ENCODE measurements at places on chromosomes 12 and 14.

DNA sequence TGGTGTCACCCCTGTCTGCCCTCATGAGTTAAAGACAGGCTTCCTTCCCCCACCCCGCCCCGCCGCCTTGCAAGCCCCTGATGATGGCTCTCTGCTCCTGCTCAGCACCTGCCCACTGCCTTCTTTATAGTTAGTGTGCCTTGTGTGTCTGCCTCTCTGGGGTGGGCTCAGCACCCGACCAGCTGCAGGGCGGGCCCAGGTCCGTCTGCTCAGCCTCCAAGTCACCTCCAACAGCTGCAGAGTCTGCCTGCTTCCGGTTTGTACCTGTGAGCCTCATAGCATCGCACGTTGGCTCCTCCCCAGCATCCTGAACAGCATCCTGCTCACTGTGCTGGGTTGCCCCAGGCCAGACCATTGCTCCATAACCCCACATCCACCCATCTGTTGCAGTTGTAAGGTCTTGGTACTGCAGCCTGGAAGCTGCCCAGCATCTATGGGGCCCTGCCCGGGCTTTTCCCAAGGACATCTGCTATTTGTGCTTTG lies 3.5 kb downstream of the TGFB3 start:
- no peak for ATAC-seq

GRCh38 chr14:76761136-76761959 lies at the start of gene VASH1:
TSS of gene VASH1 (plus strand) at chr14:76761468. CDS start at chr14:76762822, 1,354 bp downstream.
- ATAC-seq = peak; percentile 88

- peak; percentile 69 for ATAC-seq
Measured at GRCh38 chr14:70642303-70643235, 853 bp downstream of the TTC9 start.

GRCh38 chr14:28482251-28483040 lies 284.1 kb upstream of the FOXG1 start:
- ATAC-seq = no peak

- ATAC-seq = no peak
Measured at GRCh38 chr12:12979731-12980259, 20.3 kb downstream of the HEBP1 start.

GRCh38 chr12:122138181-122138580 lies 35.8 kb downstream of the IL31 start:
- no peak for ATAC-seq

- no peak for ATAC-seq
Measured at GRCh38 chr14:33646692-33647260, 304.1 kb downstream of the EGLN3 start.

GRCh38 chr14:85254711-85255110 lies 275.2 kb upstream of the FLRT2 start:
- ATAC-seq = no peak

- ATAC-seq = no peak
Measured at GRCh38 chr14:101449114-101449513, 112.2 kb upstream of the DIO3 start.

- ATAC-seq = no peak
Measured at GRCh38 chr12:54019091-54019811, 9.0 kb upstream of the HOXC6 start.

DNA sequence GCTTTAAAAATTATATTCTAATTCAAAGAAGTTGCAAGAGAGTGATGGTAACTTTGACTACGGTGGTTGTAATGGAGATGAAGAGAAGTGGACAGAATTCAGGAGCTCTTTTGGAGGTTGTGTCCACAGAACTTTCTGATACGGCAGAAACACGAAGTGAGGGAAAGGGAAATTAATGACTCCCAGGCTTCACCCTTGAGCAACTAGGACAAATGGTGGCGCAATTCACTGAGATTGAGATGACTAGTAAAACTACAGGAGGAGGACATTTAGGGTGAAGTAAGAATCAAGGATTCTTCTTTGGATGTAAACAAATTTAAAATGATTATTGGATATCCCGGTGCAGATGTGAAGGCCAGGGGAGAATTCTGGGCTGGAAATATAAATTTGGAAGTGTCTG lies 212.6 kb downstream of the PTPRO start:
- ATAC-seq = no peak

DNA sequence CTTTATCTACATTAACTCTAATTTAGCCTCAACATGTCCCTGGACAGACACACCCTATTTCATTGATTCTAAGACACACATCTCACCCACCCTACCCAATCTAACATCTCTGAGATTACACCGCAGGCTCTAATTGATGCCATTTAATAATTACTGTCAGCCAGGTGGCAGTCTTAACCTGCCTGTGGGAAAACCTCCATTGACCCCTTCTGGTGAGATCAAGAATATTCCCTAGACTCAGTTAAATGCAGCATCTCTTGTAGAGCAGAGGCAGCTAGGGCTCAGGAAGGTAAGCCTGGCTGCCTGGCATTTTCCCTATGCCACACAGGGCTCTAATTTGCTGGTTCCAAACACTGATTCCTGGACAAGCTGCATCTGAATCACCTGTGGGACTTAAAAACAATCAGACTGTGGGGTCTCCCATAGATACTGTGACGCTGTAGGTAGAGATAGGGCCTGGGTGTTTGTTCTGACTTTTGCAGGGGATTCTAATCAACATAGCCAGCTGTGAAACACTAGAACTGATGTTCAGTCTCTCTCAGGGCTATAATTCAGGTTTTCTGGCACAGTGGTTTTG lies 14.3 kb downstream of the MCRS1 start:
- ATAC-seq = peak; percentile 51

DNA sequence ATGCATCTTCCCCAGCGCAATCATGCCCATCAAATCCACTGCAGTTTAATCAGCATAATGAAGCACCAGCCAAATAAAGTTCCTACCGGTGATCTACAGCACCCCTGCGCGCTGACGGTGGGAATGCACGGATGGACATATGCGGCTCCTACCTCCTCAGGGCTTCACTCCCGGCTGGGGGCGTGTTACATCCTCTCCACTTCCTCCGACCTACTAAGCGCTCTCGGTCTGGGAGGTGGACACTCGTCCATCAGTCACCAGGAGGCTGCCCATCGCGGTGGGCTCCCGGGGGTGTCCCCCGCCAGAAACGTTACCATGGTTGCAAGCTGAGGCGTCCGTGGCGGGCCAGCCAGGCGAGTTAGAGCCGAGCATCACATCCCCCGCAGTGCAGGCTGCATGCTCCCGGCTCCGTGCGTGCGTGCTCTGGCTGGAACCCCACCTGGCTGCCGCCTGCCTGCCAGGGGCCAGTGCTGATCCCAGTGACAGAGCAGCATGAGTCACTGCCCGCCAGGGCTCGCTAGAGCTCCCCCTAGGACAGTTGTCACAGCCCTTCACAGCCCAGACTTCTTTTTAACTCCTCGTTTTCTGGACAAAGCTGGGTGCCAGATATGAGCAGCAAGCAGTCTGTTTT lies 73.0 kb downstream of the CIT start:
- ATAC-seq = no peak

DNA sequence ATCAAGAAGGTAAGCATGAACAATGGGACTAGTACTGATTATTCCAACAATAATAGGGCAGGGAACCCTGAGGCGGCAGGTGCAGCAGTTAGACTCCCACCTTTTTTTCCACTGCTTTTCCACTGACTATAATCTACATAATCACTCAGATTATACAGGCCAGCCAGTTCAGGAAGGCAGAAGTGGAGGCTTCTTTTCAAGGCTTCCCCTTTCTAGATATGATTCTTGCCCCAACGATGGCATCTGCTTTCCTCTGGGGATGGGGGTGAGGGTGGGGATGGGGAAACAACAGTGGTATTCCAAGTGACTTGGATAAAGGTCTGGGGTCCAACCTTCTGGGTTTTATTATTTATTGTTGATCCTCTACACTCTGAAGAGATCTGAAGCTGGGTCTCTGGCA lies 331 bp downstream of the NCKAP1L start:
- peak; percentile 28 for ATAC-seq

DNA sequence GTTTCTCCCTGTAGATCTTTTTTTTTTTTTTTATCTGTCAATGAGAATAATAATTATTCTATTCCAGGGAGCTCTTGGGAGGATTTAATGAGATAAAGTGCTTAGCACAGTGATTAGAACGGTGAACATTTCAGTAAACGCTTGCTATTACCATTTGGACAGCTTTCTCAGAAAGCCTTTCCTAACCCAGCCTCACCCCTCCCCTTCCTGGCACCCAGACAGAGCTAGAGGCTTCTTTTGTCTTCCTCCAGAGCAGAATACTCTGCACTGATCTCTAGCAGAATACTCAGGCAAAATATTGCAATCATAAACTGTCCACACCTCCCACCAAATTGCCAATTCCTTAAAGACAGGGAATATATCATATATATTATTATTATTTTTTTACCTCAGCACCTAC lies 66.6 kb downstream of the ERGIC2 start:
- ATAC-seq = no peak

DNA sequence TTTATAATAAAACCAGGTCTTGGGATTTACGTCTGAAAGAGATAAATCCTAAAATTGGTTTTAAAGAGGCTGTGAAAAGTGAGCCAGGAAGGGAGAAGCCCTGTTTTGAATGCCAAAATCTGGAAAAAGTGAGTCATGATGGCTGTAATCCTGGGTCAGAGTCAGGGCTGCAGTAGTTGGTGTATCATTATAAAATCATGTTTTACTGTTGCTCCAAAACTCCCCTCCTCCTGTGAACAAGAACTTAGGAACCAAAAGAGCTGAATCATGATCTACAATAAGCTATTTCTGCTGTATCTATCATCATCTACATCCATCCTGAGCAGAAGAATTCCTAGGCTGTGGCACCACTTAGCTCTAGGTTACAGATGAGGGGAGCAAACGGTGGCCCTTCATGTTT lies 79.3 kb downstream of the LMO3 start:
- no peak for ATAC-seq

DNA sequence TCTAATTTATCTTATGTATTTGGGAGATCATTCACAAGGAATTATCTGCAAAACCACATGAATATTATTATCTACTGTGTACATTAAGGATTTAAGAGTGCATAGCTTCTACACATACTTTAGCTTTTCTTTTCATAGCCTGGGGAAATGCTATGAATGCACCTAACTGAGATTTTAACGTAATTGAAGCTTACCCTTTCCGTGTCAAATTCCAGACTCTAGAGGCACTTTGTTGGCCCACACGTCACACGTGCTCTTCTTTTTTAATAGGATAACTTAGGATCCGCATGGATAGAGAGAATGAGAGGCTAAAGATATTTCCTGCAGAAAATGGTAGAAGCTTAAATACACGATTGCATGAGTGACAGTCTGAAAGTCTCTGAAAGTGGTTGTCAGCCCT lies 481.1 kb downstream of the PCNX1 start:
- ATAC-seq = no peak

GRCh38 chr12:91250273-91250665 lies 67.7 kb upstream of the DCN start:
- ATAC-seq = no peak

GRCh38 chr12:97763113-97763512 lies 300.5 kb downstream of the RMST start:
- no peak for ATAC-seq

GRCh38 chr14:93317210-93317874 lies 15.5 kb downstream of the BTBD7 start:
- ATAC-seq = no peak

- ATAC-seq = no peak
Measured at GRCh38 chr12:104702565-104703139, 245.9 kb downstream of the CHST11 start.

GRCh38 chr12:78938341-78939084 lies 73.9 kb downstream of the SYT1 start:
- ATAC-seq = no peak

DNA sequence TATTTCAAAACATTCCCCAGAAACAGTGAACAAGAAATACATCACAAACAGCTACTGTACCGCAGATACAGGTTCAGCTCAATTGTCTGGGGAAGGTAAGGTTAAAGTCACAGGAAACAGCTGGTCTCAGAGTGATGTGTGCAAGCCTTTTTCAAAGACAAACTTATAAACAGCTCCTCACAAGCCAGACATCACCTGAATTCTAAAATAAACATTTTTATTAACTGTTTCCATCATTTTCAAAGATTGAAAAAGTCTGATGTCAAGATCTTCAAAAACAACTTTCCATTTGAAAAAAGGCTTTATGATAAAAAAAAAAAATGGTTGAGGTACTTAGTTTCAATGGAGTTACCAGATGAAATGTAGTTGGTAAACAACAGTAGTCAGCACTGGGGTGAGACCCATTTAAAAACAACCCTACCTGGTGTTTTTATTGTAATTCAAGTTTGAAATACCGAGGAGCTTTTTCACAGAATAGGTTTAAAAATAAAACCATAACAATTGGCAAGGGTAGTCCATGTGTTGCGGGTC lies 4.0 kb downstream of the BTG1 start:
- ATAC-seq = no peak

DNA sequence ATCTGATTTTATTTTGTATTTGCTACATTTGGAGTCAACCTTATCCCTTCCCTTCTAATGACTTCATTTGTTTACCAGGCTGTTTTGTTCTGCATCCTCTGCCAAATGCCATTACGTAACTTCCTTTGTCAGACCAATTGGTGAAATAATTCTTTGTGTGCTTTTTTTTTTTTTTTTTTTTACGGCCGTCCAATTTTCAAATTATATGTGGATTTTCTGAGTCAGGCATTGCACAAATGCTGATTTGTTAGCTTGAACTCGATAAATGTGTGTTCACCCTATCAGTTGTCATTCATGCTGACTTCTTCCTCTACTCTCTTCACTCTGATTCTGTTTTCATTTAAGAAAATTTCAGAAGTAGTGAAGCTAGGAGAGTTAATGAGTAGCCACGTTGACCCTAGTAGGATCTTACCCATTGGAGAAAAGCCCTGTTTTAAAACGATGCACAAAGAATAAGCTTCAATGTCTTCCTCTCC lies 386.2 kb downstream of the DIO2 start:
- no peak for ATAC-seq

DNA sequence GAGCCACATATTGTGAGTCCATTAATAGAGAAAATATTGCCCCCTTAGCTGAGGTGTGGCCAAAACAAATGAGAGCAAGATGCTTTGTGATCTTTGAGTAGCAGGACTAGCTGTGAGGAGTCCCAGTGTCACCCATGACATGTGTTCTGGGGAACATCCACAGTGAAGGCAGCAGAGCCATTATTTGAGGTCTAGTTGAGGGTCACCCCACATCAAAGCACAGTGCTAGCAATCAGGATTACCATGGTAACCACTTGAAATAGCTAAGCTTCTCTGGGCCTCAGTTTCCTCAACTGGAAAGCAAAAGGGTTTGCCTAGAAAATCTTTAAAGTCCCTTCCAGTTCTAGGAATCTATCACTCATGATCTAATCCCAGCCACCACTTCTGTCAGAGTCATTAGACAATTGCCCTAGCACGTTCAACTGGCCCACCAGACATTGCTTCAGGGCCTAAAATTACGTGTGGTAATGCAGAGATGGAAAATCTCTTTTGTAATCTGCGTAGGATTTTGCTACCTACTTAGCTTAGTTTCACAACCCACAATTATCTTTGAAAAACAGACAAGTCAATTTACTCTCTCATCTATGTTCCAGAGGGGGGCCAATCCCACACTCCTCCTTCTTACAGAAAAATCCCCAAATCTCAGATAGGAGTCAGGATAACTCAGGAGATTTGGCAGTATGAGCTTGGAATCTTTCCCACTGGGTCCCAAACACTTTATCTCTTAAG lies 251.2 kb upstream of the EGLN3 start:
- no peak for ATAC-seq

DNA sequence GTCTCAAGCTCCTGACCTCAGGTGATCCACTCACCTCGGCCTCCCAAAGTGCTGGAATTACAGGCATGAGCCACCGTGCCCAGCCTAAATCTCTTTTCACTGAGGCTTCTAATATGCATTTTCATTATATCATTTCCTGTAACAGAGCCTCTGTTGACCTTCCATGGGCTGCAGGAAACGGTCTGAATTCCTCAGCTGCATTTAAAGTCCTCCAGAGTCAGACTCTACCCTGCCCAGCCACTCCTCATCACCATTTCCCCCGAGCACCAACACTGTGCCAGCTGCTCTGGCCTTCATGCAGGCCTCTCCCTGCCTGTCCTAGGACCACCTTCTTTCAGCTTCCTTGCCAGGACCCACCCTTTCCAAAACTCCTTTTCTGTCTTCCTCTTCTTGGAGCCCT lies 9.8 kb upstream of the NFKBIA start:
- ATAC-seq = no peak

Measured in stimulated activated memory B cell treated with anti-CD40 and anti-IgM and Interleukin-4, amounts not matched to agents 10 μg/mL and 1 μg/mL and 100 μg/mL, for 72 hours (primary cell).